ENCODE measurements at places on chromosomes 5 and 9. TPM values are rescaled to one million over a fixed set of nuclear protein-coding genes. Genes with fewer than 3 reads are reported as not detected.
A peak's percentile ranks its signal among the peaks of the same experiment; 100 is the strongest.

Gene ARSI
- total RNA-seq = not detected

Gene PHF24
- not detected for total RNA-seq

Gene TMEM232
- 0.90 TPM for total RNA-seq

Gene C9orf50
- total RNA-seq = not detected

- no peak for DNase-seq
Measured at GRCh38 chr5:75062925-75063531, 10.7 kb upstream of the GCNT4 start.

DNA sequence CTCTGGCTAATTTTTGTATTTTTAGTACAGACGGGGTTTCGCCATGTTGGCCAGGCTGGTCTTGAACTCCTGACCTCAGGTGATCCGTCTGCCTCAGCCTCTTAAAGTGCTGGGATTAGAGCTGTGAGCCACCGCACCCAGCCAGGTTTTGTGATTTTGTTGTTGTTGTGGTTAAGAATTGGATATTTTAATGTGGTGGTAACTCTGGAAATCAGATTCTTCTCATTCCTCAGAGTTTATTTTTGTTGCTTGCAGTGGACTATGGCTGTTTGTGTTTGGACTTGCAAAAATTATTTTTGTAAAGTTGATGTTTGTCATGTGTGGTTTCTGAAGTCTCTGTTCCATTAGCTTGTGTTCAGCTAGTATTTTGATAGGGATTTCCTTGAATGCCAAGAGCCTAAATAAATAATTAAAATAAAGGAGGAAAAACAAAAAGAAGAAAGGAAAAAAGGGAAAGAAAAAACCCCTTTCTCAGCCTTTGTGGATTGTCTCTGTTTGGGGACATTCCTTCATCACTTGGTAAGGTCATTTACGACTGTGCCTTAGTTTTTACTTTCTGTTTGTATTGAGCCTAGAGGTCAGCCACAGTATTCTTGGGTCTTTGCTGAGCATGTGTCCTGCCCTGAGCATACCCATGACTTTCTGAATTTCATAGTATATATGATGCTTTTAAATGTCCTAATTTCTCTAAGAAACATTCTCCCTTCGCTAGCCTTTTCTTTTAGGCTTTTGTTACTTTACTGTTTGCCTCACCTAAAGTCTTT, 37.3 kb downstream of the PBX3 start:
- no peak for DNase-seq

- no peak for DNase-seq
Measured at GRCh38 chr5:138468133-138468965, 3.1 kb downstream of the EGR1 start.

DNA sequence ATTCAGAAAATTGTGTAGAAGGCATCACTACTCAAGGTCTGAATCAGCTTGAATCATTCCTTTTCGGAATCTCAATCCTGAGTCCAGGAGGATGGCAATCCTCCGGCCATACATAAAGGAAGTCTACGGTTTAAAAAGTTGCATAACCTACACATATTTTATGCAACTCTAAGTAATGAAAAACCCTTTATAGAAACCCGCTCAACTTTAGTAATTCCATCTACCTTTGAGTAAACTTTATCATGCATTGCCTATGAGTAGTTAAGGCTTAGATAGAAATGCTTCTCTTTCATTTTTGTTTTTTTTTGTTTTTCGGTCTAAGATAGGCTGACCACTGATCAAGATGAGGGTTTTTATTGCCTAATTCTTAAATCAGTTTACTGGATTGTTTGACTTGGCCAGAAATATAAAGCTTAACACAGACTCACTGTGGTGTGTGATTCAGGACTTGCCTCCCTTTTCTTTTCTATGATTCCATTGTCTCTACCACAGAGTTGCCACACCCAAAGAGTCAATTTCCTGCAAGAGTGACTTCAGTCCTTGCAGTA, 85.0 kb downstream of the LURAP1L start:
- no peak for DNase-seq

DNA sequence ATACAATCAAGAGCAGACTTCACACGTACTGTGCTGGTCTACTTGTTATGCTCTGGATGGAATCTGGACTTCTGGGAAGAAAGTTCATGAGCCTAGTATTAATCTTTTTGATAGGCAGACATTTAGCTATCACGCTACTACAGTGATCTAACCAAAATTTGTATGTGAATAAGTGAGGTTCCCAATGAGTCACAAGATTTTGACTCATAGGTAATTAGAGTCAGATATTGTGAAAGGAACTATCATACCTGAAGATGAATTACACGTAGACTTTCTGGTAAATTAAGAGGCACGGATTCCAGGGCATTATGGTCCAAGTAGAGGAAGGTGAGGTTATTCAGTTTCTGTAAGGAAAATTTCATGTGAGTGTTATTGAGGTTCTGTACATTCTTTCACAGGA, 18.4 kb downstream of the OGN start:
- no peak for DNase-seq

DNA sequence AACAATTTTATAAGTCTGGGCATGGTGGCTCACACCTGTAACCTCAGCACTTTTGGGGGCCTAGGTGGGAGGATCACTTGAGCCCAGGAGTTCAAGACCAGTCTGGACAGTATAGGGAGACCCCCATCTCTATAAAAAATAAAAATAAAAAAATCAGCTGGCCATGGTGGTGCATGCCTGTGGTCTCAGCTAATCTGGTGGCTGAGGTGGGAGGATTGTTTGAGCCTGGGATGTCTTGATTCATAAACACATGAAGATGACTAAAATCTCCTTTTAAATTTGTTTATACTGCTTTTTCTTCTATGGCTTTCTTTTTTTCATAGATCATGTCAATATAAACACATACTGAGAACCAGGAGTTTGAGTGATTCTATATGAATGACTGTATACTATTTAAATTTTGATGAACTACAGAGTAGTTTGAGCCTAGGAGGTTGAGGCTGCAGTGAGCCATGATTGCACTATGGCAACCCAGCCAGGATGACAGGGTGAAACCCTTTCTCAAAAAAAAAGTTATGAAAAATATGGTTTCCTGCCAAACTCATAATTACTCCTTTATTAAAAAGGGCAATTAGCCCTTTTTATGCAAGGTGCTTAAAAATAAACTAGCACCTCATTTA, 14.2 kb downstream of the RIC1 start:
- no peak for DNase-seq

- DNase-seq = no peak
Measured at GRCh38 chr5:74851684-74852353, 14.4 kb downstream of the FAM169A start.

GRCh38 chr9:129783516-129784361, 19.2 kb upstream of the TOR1B start:
- DNase-seq = peak; percentile 71

DNA sequence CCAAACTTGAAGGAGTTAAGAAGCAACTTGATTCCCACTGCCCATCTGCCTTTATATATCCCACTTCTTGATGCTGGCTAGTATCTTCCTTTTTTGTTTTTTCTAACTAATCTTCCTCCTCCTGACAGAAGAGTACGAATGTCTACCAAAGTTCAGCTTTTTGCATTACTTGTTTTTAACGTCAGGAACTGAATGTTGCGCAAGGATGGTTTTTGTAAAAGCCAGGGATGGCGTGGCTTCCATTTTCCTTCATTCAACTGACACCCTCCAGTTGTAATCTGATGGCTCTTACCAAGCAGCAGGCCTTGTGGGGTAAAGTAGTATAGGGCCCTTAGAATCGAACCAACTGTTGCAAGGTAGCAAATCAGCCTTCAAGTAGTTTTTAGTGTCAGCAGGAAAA, 70.8 kb upstream of the GPR151 start:
- DNase-seq = no peak

DNA sequence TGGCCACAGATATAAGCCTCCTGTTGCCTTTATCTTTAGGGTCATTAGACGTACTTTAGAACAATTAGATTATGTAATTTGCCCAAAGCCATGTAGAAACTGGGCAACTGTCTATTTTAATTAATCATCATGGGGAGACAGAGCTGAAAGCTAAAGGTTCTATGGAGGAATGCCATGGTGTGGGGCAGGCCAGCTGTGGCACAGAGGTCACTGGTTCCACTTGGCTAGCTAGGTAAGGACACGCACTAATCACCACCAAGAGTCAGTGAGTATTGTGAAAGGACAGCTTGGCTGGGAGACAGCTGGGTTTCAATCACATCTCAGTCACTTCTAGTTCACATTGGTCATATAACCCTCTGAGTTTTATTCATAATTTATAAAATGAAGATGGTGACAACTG, 81.7 kb downstream of the HMHB1 start:
- no peak for DNase-seq

GRCh38 chr5:151303666-151304065, at the start of gene SLC36A3:
Gene SLC36A3, minus strand, starts transcription at chr5:151303766. Its CDS starts 412 bp downstream, at chr5:151303354.
- no peak for DNase-seq

DNA sequence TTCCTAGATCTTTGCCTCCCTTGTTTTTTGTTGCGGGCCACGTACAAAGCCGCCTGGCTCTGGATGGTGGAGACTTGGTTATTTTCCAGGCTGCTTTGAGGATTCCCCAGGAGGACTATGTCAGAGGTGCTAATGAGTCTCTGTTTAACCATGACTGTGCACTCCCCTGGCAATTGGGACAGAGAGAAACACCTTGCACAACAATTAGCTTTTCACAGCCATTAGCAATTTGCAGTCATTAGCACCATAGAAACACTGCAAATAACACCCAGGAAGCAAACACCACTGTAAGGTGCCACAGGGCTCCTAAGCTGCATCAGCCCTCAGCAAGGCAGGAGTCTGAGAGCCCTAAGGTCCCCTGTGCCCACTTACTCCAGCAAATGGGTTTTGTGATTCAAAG, 201.0 kb upstream of the VLDLR start:
- DNase-seq = no peak

- no peak for DNase-seq
Measured at GRCh38 chr5:126884269-126884819, 107.4 kb downstream of the LMNB1 start.

DNA sequence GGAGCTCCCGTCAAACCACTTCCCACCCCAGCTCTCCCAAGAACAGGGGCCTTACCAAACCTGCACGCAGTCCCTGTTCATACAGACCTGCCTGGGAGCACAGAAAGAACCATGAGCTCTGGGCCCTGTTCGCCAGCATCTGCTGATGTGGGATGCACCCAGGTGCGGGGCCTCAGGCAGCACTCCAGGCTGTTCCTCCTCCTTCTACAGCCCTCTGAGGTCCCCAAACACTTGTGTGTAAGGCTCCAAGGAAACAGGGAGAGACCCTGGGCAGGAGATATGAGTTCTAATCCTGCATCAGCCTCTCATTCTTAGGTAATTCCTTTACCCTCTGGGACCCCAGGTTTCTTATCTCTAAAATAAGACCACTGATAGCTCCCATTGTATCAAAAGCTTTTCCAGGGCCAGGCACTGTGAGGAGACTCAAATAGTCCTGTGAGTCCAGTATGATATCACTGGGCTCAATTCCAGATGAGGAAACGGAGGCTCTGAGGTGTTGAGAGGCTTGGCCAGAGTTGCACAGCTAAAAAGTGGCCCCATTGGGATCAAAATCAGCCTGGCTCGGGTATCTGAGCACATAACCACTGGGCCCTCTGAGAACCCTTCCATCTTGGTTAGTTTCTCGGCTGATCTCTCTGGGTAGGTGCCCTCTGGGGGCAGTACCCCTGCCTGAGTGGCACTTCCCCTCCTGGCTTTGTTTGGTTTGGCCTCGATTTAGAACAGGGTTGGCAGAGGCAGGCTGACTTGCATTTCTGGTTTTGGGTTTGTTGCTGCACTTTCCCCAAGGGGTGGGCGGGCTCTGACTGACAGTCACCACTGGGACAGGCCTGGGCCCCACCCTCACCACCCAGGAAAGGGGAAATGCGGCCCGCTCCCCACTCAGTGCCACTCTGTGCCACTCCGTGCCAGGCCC, 116.8 kb downstream of the RGS3 start:
- peak; percentile 56 for DNase-seq

DNA sequence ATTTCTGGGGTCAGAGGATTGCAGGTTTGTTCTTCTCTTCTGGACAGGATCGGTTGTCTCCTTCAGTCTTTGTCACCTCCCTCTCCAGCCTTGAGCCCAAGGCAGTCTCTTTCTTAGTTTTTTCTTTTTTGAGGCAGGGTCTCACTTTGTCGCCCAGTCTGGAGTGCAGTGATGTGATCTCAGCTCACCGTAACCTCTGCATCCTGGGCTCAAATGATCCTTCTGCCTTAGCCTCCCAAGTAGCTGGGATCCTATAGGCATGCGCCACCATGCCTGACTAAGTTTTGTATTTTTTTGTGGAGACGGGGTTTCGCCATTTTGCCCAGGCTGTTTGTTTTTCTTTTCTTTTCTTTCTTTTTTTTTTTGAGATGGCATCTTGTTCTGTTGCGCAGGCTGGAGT, 6.1 kb downstream of the PRRC2B start:
- DNase-seq = no peak

DNA sequence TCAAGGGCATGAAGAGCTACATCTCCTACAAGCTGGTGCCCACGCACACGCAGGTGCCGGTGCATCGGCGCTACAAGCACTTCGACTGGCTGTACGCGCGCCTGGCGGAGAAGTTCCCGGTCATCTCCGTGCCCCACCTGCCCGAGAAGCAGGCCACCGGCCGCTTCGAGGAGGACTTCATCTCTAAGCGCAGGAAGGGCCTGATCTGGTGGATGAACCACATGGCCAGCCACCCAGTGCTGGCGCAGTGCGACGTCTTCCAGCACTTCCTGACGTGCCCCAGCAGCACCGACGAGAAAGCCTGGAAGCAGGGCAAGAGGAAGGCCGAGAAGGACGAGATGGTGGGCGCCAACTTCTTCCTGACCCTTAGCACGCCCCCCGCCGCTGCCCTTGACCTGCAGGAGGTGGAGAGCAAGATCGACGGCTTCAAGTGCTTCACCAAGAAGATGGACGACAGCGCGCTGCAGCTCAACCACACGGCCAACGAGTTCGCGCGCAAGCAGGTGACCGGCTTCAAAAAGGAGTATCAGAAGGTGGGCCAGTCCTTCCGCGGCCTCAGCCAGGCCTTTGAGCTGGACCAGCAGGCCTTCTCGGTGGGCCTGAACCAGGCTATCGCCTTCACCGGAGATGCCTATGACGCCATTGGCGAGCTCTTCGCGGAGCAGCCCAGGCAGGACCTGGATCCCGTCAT, 1.4 kb downstream of the SNX18 start:
- no peak for DNase-seq

Measured in activated T-cell treated with anti-CD3 and anti-CD28 coated beads, Interleukin-2, amount 50 U/mL, for 4 hours (primary cell).